Naive thymus-derived CD8-positive, alpha-beta T cell (primary cell): ENCODE measurements at places on chromosomes 3 and 15.

DNA sequence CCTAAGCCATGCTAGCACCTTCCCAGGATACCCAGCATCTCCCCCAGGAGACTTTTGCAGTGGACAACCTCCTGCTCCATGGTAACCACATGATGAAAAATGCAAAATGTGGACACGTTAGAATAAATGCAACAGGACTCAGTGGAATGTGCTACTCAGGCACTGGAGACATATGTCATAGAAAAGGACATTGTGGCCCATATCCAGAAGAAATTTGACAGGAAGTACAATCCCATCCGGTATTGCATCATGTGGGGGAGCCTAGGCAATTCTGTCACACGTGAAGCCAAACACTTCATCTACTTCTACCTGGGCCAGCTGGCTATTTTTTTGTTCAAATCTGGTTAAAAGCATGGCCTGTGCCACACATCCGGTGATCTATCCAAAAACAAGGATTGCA, 227.2 kb upstream of the GPR149 start:
- no peak for DNase-seq

DNA sequence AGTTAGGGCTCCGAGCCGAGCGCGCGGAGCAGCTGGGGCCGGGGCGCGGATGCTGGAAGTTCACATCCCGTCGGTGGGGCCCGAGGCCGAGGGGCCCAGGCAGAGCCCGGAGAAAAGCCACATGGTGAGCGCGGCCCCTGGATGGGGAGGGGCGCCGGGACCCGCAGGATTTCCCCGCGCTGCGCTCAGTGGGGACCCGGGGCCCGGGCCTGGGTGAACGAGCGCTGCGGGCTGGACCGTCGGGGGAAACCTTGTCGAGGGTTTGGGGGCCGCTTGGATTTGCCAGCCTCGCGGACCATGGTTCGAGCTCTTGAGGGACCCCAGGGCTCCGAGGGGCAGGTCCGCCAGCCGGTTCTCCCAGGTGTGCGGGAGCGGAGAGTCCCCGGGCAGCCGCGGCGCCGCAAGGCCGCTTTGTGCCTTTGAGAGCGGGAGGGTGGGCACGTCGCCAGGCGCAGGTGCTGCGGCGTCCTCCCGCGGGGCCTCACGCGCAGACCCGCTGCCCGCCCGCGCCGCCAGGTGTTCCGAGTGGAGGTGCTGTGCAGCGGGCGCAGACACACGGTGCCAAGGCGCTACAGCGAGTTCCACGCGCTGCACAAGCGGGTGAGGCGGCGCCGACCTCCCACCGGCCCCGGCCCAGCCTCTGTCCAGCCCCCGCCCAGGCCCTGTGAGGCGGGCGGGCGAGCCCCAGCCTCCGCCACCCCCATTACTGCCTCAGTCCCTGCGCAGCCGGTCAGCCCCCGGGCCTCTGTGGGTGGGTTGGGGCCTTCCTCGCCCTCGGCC, at the start of gene SNX22:
Gene SNX22, plus strand, starts transcription at position 5 of the 780 bp plus-strand sequence. Its CDS starts 45 bp downstream, at position 50.
- no peak for DNase-seq

DNA sequence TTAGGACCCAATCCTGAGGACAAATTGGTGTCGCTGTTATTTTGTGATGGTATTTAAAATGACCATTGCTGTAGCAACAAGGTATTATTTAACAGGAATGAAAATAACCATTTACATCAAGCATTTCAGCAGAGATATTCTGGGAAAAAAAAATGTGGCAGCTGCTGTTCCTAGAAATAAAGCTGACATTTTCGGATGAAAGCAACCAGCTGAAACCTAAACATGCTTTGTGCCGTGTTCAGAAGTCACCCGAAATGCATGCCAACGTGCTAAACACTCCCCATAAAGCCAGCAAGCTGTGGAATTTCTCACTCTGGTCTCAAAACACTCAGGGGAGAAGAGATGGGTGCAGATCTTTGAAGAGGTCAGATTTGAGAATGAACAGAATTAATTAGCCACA, 31.5 kb upstream of the TAFA4 start:
- DNase-seq, result no peak

- no peak for DNase-seq
These were observed 736 bp downstream of the IREB2 start for GRCh38 chr15:78438619-78439285.

DNA sequence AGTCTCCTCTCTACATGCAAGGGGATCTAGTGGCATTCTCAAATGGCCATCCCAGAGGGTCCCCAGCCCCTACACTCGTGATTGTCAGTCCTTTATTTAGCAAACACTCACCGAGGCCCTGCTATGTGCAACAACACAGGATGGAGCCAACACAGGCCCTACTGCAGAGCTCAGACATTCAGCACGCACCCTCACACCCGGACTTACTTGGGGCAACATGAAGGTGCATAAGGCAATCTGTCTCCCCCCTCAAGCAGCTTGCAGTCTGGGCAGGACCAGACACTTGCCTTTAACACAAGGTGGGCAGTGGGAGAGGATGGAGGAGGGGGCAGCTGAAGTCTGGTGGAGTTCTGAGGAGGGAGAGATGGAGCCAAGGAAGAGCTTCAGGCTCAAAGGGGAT, 258.4 kb downstream of the XXYLT1 start:
- DNase-seq, result no peak

DNA sequence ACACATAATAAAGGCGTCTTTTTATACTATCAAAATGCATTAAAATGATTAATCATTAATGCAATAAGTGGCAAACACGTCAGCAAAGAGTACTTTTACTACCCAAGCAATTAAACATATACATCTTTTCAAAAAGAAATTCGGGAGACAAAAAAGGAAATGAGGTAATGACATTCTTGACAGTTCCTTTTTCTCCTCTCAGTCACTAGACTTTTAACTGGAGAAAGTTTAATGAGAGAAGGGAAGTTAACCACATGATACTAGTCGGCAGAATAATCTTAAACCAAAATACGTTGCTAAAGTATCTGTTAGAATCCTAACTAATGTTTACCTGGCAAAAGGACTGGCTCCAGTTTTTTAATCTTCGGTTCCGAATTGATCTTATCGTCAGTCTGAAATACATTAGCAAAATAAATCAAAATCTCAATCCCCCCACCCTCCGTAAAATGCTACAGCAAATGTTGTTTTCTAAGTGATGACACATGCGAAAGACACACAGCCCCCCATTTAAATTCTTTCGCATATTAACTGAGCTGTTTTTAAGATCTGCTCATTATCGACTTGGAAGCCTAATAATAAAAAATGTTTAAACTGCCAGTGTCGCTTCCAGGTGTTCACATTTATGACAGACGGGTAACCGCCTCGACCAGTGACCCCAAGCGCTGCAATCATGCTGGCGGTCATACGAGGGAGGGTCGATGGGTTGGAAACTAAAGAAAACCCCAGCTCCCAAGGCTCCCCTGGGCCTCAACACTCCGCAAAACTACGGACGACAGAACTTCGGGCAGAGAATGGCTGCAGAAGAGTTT, 778 bp downstream of the MTMR10 start:
- DNase-seq, result no peak

DNA sequence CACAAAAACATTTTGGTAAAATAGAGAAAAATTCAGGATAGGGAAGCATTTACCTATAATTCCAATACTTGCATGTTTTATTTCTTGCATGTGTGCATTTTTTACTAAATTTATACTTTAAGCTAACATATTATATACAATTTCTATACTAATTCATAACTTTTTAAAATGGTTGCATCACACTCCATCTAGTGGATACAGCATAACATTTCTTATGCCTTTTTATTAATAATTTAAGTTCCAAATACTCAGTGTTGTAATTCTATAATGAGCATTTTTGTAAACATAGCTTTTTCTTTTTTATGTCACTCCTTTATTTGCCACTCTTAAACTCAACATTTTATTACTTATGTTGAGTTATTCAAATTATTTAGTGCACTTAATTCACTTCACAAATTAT, 477.7 kb downstream of the ZBBX start:
- DNase-seq, result no peak

DNA sequence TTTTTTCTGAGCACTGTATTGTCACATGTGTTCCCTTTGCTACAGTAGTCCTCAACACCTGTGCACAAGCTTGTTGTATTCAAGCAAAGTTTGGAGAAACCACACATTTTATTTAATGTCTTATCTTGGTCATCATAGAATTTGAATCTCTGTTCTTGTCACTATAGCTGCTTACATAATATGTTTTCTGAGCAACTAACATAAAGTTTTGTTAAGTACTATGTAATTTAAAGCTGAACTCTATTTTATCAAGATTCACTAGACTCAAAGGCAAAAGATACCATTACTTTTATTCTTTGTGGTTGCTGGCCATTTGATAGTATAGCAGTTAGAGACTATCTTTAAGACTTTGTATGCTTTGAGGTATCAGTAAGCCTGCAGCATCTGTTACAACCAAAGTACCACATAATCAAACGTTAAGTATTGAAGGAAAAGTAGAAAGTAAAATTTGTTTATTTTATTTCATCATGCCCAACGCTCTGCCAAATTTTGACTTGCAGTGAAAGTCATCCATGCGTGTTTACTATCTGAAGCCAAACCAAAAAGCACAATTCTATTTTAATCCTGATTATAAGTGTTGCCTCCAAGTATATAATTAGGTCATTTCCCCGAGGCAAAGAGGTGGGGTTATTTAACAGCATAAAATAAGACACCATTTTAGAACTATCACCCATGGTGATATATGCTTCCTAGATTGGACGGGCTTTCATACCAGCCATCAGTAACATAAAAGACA, 10.3 kb upstream of the ABHD10 start:
- DNase-seq, result no peak

DNA sequence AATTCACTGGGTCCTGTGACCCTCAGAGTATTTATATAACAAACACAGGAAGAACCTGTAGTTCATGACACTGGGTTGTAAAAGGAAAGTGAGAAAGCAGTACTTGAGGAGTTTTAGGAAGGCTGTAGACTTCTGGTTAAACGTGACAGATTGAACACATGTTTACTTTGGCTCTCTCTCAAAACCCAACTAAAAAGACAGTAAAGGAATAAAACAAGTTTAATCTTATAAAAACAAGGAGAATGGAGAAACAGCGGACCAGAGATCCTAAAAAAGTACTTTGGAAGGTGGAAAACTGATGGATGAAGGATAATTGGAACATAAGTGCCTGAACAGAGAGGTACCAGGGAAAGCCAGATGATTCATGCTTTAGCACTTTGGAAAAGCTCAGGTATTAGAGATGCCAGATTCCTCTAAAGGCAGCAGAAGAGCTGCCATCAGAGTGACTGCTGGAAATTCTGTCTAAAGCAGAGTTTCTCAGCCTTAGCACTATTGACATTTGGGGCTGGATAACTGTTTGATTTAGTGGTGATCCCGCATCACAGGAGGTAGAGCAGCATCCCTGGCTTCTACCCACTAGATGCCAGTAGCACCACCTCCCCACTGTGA, 182.9 kb upstream of the RORA start:
- DNase-seq, result no peak

- DNase-seq, result no peak
These were observed 108.4 kb upstream of the SLC6A11 start for GRCh38 chr3:10707400-10708215.
